ENCODE measurements at places on chromosomes 7 and 10. TPM values are rescaled to one million over a fixed set of nuclear protein-coding genes. Genes with fewer than 3 reads are reported as not detected.

The AMPH gene
- not detected for total RNA-seq

The SMKR1 gene
- 1.3 TPM for total RNA-seq

The UCMA gene
- not detected for total RNA-seq

The ARL4A gene
- total RNA-seq, result 16.4 TPM

The TAS2R40 gene
- total RNA-seq, result not detected

All from hematopoietic multipotent progenitor cell (in vitro differentiated cells).